ENCODE measurements at places on chromosomes 7 and 10. TPM values are rescaled to one million over a fixed set of nuclear protein-coding genes. Genes with fewer than 3 reads are reported as not detected.

DNA sequence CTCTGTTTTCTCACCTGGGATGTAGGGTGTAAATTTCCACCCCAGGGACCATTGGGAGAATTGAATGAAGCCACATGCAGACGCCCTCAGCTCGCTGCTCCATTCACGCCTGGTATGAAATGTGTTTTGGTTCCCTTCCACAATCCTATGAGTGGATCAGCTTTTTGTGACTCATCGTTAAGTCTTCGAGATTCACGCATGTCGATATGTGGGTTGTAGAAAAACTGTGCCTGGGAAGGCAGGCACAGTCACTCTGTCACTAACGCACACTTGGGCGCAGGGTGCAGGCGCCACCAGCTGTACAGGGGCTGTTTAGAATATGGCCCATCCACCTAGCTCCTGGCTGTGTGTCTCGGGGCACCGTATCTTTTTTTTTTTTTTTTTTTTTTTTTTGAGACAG lies 64.2 kb upstream of the SH2B2 start:
- no peak for DNase-seq

TEX36 gene
- not detected for total RNA-seq

- DNase-seq, result no peak
Observed at GRCh38 chr7:28862595-28863272, 95.4 kb downstream of the TRIL start.

PNLIP gene
- total RNA-seq, result not detected

DNA sequence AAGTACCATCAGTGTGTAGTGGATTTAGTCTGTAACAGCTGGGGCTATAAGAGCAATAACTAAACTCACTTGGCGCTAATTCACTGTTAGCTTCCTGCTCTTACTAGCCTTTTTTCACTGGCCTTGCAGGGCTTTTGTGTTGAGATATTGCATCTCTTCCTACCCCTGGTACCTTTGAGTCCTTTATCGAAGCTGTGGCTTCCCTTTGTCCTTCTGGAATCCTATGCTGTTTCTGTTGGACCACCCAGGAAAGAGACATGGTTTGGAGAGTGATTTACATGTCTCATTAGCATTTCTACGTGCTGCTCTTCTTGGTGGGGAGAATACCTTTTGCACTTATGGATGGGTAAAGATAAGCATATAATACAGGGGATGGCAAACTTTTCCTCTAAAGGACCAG lies 103.8 kb downstream of the MLLT10 start:
- no peak for DNase-seq

LDB3 gene
- total RNA-seq, result 1,183 TPM

ADCY1 gene
- 10.8 TPM for total RNA-seq

GRCh38 chr7:15925608-15926007 lies 239.1 kb upstream of the MEOX2 start:
- no peak for DNase-seq

DNA sequence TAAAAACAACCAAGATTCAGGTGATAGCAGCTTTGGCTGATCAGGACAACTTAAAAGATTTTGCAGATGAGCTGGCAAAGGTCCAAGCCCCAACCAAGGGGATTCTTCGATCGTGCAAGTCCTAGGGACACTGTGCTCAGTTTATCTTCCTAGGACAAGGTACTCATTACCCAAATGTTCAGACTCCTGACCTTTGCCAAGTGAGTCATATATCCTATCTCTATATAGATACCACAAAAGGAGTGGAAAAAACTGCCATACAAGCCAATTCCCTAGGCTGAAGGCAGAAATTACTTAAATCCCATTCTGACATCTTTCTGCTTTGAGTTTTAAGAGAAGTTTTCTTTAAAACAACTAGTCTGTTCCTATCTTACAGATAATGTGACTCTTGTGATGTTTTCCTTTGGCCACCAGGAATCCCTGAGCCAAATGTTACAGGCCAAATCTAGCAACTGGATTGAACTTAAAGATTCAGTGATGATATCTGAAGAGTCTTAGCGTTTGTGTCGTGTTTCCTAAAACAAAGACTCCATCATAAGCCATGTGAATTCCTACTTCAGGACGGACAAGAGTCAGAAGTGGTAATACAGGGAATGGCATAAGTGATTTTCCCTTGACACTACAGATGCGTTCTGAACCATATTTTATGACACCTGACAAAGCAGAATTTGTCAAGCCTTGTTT lies 142.6 kb upstream of the ASAH2 start:
- no peak for DNase-seq

DNA sequence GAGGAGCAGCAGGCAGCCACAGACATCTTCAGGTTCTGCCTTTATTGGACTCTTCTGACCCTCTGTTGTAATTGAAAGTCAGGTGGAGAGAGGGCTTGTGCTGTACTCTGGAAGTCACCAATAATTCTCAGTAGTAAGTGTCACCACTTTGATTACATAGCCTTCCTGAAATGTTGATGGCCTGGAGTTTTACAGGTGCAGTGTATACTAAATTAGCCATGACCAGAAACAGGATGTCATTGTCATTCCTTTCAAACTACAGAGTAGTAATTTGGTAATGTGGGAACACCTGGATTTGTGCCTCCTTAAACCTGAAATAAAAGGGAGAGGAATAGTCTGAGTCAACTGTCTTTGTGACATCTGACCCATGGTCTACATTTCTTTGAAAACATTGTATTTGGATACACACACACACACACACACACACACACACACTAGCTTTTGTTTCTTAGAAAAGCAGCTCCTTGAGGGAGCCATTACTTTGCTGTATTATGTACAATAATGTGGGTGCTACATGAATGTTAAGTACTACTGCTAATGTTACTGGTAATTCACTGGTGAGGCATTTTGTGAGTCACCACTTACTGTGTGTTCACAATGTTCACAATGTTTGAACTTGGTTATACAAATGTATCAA lies 19.6 kb downstream of the ARL4A start:
- DNase-seq, result no peak

GRCh38 chr10:110774069-110775019 lies 97.4 kb upstream of the PDCD4 start:
- DNase-seq, result no peak

DNA sequence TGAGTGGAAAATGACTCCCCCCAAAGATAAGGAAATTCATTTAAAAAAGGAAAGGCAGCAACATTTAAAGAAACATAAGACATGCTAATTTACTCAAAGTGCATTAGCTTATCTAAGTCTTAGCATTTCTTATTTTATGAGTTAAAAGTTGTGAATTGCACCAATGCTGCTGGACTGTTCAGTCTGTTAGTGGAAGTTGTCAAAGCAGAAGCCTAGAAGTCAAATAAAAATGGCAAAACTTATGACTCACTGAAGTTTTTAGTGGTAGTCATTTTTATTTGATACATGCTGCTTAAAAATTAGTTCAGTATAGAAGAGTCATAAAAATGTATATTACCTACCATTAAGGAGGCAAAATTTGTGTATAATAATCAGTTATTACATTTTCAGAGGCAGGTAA lies 90.8 kb upstream of the FGL2 start:
- DNase-seq, result no peak

DNA sequence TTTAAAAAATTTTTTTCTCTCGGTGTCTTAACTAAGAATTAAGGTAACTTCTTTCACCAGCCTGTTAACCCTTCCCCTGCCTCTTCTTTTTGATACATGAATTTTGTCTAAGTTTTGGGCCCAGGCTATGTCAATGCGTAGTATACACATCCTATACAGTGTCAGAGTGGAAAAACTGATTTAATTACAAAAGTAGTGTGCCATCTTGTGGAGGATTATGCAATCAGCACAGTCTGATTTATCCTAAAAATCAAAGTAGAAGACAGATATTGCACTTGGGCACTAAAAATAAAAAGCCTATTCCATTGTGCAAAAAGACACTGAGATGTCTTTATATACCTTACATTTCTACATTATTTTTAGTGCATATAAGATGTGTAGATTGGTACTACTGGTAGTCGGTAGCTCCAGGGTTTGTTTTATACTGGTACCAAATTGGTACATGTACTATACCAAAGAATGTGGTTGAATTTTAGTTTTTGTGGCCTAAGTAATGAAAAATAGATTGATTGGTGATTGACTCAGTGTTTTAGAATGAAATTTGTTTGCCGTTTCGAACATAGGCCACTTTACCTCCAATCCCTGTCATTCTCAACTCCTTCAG lies 96.6 kb downstream of the MKLN1 start:
- no peak for DNase-seq

CHN2 gene
- total RNA-seq, result 33.6 TPM

PPIF gene
- total RNA-seq, result 128 TPM

Measured in heart left ventricle (tissue), 16 donors.